ENCODE measurements at places on chromosomes 1 and 21. TPM values are rescaled to one million over a fixed set of nuclear protein-coding genes. Genes with fewer than 3 reads are reported as not detected.

Gene UAP1
- 31.6 TPM for total RNA-seq

Gene GSTM5
- total RNA-seq = not detected

Gene KRTAP13-2
- not detected for total RNA-seq

Gene APOBEC4
- total RNA-seq = not detected

Gene COL18A1
- total RNA-seq = 555 TPM

Gene TTLL7
- total RNA-seq = 8.6 TPM

Gene HHAT
- total RNA-seq = 6.0 TPM

Gene PRXL2B
- 24.0 TPM for total RNA-seq

Gene LCE2B
- not detected for total RNA-seq

Gene FCN3
- not detected for total RNA-seq

Gene MIXL1
- total RNA-seq = 0.18 TPM

Gene IFI44L
- total RNA-seq = 22.1 TPM

Gene VSIG8
- not detected for total RNA-seq

Gene INSRR
- 0.08 TPM for total RNA-seq

Gene TDRD5
- total RNA-seq = not detected

Gene RHOU
- total RNA-seq = 2.3 TPM

Gene CRYBG2
- total RNA-seq = not detected

Gene FAM163A
- total RNA-seq = not detected

Gene HSD17B7
- total RNA-seq = 6.5 TPM

Gene KRTAP11-1
- total RNA-seq = not detected

Gene OR10Z1
- not detected for total RNA-seq

Gene PADI6
- not detected for total RNA-seq

Gene ID3
- total RNA-seq = 86.9 TPM
